ENCODE measurements at places on chromosomes 7 and 10.

GRCh38 chr7:111180338-111180737 lies 89.4 kb downstream of the LRRN3 start:
- no peak for DNase-seq

GRCh38 chr7:106572394-106573124 lies 88.4 kb downstream of the CCDC71L start:
- no peak for DNase-seq

DNA sequence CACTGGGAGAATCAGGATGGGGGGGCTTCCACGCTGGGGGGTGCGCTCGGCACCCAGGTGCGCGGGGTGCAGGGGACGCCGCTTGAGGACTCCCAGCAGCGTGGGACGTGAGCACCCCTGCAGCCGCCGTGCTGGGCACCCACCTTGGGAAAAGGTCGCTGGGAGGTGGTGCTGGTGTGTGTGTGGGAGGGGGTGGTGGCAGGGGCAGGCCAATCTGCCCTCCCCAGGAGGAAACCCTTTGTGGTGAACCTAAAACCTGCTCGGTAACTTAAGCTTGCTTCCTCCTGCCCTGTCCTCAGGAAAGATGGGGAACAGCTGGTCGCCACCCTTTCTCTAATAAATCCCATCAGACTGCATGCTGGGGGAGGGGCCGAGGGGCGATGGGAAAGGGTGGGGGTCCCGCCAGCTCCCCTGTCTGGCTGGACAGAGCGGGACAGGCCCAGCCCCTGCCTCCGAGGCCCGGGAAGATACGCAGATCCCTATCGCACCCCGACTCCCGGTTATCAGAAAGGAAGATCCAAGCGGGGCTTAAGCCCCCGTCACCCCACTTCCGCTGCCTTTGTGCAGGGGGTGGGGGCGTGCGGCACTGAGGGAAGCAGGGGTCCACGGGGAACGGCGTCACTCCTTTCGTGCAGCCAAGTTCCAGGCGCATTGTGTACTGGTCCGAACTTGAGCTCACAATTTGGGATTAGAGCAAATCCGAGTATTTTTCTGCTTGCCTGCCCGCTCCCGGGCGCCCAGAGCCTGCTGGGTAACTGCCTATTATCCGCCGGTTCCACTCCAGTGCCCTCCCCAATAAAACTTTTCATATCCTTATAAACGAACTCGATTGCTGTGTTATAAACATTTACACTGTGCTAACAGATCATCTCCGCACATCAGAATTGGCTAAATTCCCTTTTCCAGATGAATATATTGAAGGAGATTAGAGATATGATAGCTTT lies 64.6 kb downstream of the UNCX start:
- no peak for DNase-seq

DNA sequence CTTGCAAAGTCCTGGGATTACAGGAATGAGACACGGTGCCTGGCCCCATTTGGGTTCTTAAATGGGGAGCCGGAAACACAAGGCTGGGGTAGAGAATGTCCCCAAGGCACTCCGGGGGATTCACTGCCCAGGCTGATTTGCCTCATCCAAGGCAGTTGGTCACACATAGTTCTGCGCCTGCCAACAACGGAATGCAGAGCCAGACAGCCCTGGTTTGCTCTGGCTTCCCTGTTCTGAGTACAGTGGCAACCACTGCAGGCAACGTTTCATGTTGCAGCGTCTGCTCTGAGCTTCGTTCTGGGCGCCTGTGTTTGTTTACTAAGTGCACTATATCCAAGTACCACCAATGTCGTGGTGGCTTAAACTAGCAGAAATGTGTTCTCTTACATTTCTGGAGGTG lies 61.7 kb upstream of the C1QL3 start:
- DNase-seq = peak; percentile 20

DNA sequence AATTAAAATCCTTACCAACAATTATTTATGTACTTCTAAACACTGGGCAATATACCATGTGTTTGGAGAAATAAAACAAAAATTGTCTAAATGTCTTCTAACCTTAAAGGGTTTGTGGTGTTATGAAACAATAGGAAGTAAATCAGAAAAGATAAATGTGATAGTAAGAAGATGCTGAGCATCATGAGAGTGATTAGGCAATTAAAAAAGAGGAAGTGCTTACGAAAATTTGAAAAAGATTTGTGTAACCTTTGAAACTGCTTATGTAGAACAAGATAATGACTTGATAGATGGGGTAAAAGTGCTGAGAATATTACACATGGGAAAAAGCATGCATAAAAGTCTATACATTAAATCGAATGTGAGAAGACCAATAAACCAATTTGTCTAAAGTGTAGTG lies 573.4 kb upstream of the CNTNAP2 start:
- no peak for DNase-seq

GRCh38 chr7:94507962-94508361 lies 1.6 kb upstream of the CASD1 start:
- no peak for DNase-seq

GRCh38 chr7:51446785-51447184 lies 130.2 kb upstream of the COBL start:
- no peak for DNase-seq

DNA sequence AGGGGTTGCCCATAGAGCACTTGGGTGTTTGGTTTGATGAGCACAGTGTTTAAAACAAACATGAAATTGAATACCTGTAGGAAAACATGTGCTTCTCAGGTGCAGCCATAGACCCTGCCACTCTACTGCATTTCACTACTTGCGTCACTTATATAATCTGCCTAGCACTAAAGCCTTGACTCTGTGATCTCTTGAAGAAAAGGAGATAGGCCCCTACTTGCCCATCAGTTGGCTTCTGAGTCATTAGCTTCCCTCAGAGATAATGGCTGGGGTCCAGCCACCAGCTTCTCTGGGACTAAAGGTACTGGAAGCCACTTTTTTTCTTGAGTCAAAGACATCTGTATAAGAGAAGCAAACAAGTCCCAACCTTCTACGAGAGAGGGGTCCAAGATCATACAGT lies 45.9 kb upstream of the BTRC start:
- no peak for DNase-seq

GRCh38 chr10:107496594-107496993 lies 332.1 kb upstream of the SORCS1 start:
- DNase-seq = no peak

- DNase-seq = no peak
Observed at GRCh38 chr10:101478956-101479355, 109.1 kb downstream of the POLL start.

- no peak for DNase-seq
Observed at GRCh38 chr7:103689255-103689654, 243.2 kb upstream of the SLC26A5 start.
